SK-N-SH treated with all-trans-retinoic acid at 6 μM for 48 hours (cell line): ENCODE measurements at places on chromosomes 7 and 10.

GRCh38 chr7:155789001-155789725, 23.1 kb downstream of the SHH start:
- ATAC-seq, result no peak; the same call in 1 of the 3 replicates

- ATAC-seq, result no peak
Measured at GRCh38 chr10:23864631-23865147, 344.2 kb upstream of the KIAA1217 start.

- ATAC-seq, result no peak
Measured at GRCh38 chr10:48575901-48576300, 29.0 kb downstream of the ARHGAP22 start.

- ATAC-seq, result peak; percentile 98
Measured at GRCh38 chr10:30736685-30737232, 107.2 kb upstream of the LYZL2 start.

DNA sequence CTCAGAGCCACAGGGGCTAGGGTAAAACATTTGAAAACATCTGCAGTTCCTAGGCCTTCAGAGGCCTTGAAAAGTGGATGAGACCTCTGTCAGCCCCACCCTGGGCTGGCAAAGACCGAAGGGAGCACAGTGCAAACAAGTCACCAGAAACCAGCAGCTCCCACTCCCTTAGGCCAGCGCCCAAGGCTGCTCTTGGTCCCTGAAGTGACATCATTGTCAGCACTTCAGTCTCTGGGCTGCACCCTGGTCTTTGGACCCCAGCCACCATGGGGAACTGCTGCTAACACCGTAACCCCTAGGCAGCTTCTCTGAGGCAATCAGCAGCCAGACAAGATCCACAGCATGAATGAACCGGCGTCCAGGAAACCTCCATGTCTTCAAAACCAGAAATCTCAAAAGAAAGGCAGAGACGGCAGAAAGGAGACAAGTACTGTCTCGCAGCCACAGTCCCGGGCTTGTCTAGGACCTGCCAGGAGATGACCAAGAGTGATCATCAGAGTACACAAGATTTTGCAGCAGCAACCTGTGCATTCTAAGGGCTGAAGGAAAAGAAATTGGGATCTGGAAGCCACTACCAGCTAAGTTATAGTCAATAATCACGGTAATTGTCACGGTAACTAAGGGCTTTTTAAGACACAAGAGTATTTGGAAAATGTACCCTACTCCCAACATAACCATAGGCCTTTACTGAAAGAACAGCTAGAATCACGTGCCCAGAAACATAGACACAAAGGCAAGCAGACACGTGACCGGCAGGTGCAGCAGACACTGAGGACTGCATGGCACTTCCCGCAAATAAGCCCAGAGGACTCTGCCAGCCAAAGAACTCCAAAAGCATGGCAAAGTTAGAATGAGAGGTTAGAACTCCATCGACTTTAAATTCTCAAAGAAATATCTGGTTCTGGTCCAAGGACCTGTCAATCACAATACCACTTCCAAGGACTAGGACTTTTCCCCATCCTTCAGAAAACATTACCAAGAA, 23.3 kb downstream of the CPXM2 start:
- ATAC-seq, result no peak

- no peak for ATAC-seq
Measured at GRCh38 chr7:34137176-34137575, 231.8 kb downstream of the BMPER start.

DNA sequence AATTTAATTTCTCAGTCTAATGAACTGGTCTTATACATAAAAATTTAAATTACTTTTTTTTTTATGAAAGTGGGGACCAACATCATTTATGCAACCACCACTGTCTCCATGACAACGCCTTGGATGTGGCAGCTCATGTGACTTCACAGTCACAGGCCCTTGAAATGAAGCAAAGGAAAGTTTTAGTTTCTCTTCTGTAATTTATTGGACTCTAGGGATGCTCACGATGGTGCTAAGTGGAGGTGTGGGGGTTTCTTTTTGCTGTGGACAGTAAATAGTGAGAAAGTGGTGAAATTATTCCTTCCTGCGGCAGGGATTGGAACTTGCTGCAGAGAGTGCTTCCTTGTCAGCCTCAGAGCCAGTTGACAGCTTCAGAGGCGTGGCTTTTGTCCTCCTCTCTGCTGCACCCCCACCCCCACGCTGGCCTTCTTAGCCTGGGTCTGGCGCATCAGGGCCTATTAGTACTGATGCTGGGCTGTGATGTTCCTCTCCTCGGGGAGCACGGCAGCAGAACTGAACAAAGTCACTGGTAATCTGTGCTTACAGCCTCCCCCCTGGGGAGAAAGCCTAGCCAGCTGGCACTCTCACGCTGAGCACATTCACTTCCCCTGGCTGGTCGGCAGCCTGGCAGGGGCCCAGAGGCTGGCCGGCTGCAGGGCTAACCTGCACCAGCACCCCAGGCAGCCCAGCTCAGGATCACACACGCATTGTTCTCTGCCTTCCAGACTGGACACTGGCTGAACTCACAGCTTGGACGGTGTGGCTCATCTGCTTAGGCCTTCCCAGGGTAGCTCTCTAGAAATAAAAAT, 517.5 kb upstream of the GALNT17 start:
- ATAC-seq, result peak; percentile 96

DNA sequence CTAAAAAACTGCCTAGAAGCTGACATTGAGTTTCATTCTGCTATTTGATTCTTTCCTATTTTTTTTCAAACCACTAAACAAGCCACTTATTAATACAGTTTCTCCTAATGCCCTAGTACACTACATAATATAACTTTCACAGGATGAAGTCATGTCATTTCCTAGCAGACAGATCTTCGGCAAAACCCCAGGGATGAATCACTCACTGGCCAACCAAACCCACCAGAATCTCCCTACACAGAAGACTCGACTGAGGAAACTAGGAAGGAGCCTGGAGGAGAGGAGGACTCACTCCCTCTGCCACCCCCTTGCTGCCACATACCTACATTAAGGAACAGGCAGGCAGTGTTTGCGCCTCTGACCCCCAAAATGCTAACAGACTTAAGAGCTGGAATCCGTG, 33.4 kb downstream of the XPNPEP1 start:
- peak; percentile 71 for ATAC-seq

- ATAC-seq, result no peak
Measured at GRCh38 chr7:123594813-123595241, 6.8 kb upstream of the ASB15 start.

- ATAC-seq, result peak; percentile 64
Measured at GRCh38 chr10:78212060-78212785, 178.6 kb downstream of the RPS24 start.

- ATAC-seq, result no peak
Measured at GRCh38 chr7:135812148-135812547, 63.5 kb upstream of the FAM180A start.

GRCh38 chr10:71460615-71461014, 63.9 kb downstream of the CDH23 start:
- no peak for ATAC-seq

GRCh38 chr10:29702273-29703164, 67.7 kb upstream of the SVIL start:
- ATAC-seq, result peak; percentile 30

- no peak for ATAC-seq
Measured at GRCh38 chr7:47047384-47047783, 534.5 kb downstream of the TNS3 start.

GRCh38 chr7:151756076-151756731, 120.7 kb downstream of the PRKAG2 start:
- no peak for ATAC-seq

GRCh38 chr10:111474786-111475185, 398.0 kb downstream of the ADRA2A start:
- no peak for ATAC-seq

DNA sequence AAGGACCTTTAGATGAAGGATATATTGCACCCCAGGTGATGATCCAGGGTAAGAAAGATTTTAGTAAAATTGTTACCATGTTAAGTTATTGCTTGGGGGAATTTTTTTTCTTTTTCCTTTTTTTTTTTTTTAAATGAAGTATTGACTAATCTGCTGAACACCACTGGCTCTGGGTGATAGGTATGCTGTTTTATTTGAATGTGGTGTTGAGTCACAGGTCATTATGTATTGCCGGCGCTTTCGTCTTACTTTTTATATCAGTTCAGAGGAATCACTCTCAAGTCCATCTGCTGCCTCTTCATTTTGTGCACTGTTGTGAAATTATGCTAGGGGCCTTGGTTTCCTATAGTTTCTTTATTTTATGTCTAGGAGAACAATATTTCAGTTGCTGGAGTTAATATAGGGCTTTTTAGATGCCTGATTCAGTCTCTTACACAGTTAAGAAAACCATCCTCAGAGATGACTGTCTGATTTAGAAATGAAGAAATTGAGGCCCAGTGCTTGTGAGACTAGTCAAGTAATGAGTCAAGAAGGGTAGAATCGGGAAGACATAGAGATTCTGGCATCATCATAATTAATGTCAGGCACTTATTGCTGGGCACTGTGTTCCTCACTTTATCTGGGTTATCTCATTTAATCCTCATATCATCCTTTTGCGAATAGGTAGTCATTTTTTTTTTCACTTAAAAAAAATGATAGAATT, 38.7 kb downstream of the NRF1 start:
- no peak for ATAC-seq

DNA sequence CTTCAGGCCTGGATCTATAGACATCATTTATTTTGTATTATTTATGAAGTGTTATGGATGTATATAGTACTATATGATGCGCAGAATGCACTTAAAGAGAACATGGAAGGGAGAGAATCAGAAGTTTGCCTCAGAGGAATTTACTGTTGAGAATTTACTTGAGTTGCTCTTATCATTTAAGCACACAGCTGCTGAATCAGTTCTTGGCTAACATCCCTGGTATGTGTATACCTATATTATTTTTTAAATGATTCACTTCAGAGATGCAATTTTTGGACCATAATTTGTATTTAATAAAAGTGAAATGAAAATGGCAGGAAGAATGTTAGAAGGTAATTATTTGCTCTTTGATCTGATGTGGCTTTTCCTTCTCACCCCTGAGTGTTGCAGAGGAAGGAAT, 191.6 kb downstream of the BICC1 start:
- peak; percentile 53 for ATAC-seq

GRCh38 chr10:14543046-14543903, 212.6 kb upstream of the FRMD4A start:
- no peak for ATAC-seq

DNA sequence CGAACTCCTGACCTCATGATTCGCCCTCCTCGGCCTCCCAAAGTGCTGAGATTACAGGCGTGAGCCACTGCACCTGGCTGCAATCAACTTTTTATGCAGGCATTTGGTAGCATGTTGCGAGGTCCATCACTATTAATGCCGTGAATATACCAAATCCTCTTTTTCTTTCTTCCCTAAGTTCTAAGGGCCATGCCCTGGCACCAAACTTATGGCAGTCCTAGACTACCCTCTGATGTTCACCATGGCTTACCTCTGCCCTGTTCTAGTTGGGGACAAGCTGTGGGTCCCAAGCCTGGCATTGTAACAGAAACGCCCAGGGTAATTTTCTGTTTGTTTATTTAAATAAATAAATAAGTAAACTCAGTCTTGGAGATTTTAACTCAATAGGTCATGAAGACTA, 13.3 kb downstream of the PRSS2 start:
- ATAC-seq, result peak; percentile 30; the same call in 1 of the 3 replicates
